Retina (tissue), 1 donor: ENCODE measurements at places on chromosomes 13 and 19.

- DNase-seq = no peak
These were observed 8.6 kb downstream of the LRRC4B start for GRCh38 chr19:50559636-50560035.

DNA sequence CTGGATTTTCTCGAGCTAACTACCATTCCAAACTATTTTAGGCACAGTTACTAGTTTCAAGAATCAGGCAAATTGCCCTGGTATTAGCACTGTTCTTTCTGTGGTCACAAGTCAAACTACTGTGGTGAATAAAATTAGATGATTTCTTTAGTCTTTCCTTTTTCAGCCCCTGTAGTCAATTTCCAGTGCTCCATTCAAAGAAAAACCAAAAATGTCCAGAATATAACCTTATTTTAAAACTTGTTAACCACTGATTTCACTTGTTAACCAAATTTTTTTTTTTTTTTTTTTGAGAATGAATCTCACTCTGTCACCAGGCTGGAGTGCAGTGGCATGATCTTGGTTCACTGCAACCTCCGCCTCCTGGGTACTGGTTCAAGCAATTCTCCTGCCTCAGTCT lies 50.6 kb upstream of the USPL1 start:
- no peak for DNase-seq

GRCh38 chr19:55341595-55342531 lies 2.2 kb downstream of the KMT5C start:
- no peak for DNase-seq

DNA sequence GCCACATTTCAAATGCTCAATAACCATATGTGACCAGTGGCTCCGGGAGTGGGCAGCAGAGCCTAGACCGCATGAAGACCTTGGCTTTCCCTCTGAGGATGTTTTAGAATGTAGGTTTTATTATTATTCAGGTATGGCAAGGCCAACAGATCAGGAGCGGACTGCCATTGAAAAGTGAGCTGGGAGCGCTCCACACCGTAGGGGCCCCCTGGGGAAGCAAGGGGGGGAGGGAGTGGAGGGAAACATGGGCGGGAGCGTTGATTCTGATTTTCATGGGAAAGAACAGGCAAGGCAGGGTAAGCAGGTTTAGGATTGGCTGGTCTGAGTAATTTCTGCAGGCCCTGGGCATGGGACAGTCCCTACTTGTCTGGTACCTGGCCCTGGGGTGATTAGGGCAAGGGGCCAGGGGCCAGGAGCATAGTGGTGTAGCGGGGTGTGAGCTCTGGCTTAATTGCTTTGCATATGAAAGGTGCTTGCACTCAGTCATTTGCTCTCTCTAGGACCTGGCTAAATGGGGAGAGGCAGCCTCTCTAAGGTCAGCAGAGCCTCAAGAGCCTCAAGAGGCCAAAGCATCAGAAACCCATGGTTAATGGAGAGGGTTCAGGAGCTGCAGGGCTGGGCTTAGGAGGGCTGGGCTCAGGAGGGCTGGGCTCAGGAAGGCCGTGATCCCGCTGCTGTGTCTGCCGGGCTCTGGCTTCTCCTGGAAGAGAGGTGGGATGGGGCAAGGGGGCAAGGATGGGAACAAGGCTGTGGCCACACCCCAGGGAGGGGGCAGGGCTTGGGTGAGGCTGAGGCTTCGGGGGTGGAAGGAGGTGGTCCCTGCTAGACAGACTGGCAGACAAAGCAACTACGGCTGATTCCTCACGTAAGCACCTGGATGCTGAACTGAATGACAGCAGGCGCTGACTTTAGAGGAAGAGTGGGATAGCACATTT lies 82.0 kb upstream of the WASF3 start:
- DNase-seq = no peak

DNA sequence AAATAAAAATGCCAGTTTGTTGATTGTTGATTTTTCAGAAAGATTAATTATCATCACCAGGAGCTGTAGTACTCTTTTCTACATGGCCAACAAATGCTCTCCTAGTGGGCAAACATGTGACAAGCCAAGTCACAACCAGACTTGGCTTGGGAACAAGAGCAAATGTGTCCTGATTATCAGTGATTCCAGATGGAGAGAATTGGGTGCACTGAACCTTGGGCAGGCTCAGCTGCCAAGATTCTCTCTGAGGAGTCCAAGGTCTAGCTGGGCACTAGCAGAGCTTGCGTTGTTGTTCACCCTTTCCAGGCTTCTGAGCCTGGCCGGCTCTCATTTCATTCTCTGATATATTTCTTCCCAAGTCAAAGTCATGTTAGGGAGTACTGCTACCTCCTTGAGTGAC lies 27.3 kb upstream of the GPI start:
- no peak for DNase-seq
